SJCRH30 (cell line): ENCODE measurements at places on chromosomes 4 and X.

DNA sequence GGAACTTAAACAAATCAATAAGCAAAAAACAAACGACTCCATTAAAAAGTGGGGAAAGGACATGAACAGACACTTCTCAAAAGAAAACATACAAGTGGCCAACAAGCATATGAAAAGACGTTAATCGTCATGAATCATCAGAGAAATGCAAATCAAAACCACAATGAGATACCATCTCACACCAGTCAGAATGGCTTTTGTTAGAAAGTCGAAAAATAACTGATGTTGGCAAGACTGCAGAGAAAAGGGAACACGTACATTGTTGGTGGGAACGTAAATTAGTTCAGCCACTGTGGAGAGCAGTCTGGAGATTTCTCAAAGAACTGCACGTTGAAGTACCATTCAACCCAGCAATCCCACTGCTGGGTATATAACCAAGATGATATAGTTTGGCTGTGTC is 23.7 kb downstream of the NEUROG2 start:
- H3K4me3 ChIP-seq: no peak overlapping the region
- no peak overlapping the region for H3K27ac ChIP-seq
- DNase-seq: no peak
- peaks cover 1% of the 10 kb centered on the region; the same call in 1 of the 2 replicates for H3K4me1 ChIP-seq
- no peaks in the 10 kb centered on the region for H3K27me3 ChIP-seq

GRCh38 chr4:164807611-164808010 is 53.7 kb downstream of the SMIM31 start:
- no peak overlapping the region for H3K4me3 ChIP-seq
- H3K27ac ChIP-seq: no peak overlapping the region
- peaks cover 10% of the 10 kb centered on the region; the same call in 1 of the 2 replicates for H3K4me1 ChIP-seq

DNA sequence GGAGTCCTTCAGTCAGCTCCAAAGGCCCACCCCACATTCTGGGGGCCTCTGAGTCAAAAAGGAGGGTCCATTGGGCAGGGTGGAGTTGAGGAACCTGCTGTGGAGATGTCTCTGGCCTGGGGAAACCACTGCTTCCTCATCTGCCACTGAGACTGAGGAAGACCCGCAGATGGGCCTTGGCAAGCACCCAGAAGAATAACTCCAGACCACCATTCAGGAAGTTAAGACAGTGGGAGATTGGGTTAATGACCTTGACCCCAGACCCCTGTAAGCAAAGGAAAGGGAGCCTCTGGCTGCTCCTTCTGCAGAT is 8.1 kb upstream of the HSD17B10 start:
- no peaks in the 10 kb centered on the region for H3K4me1 ChIP-seq
- DNase-seq: no peak
- no peak overlapping the region for H3K27ac ChIP-seq
- no peak overlapping the region for H3K4me3 ChIP-seq
- no peaks in the 10 kb centered on the region for H3K36me3 ChIP-seq

- no peaks in the 10 kb centered on the region for H3K36me3 ChIP-seq
- H3K4me3 ChIP-seq: peak overlapping the region; percentile 44
- no peaks in the 10 kb centered on the region for H3K4me1 ChIP-seq
- no peaks in the 10 kb centered on the region for H3K27me3 ChIP-seq
- DNase-seq: peak; percentile 90
Measured at GRCh38 chrX:103464774-103465117, 54.5 kb downstream of the RAB40A start.

GRCh38 chrX:31038575-31039326 is 33.1 kb downstream of the FTHL17 start:
- H3K4me3 ChIP-seq: no peak overlapping the region
- no peaks in the 10 kb centered on the region for H3K36me3 ChIP-seq
- H3K27me3 ChIP-seq: no peaks in the 10 kb centered on the region
- DNase-seq: peak; percentile 42

DNA sequence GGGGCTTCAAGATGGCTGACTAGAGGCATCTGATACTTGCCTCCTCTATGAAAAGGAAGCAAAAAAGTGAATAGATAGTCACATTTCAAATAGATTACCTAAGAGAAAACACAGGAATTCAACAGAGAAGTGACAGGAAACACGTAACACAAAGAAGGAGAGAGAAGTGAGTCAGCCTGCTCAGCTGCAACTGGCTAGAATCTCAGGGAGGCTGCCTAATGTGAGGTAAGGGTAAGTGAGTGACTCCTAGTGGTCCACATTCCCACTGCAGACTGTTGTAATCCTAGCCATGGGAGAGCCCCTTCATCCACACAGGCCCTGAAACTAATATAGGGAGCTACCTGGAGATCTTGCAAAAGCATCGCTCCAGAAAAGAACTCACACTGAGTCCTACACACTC is 179.2 kb downstream of the SLC7A11 start:
- no peak for DNase-seq
- no peaks in the 10 kb centered on the region for H3K36me3 ChIP-seq
- no peaks in the 10 kb centered on the region for H3K27me3 ChIP-seq
- H3K4me3 ChIP-seq: no peak overlapping the region
- no peak overlapping the region for H3K27ac ChIP-seq

DNA sequence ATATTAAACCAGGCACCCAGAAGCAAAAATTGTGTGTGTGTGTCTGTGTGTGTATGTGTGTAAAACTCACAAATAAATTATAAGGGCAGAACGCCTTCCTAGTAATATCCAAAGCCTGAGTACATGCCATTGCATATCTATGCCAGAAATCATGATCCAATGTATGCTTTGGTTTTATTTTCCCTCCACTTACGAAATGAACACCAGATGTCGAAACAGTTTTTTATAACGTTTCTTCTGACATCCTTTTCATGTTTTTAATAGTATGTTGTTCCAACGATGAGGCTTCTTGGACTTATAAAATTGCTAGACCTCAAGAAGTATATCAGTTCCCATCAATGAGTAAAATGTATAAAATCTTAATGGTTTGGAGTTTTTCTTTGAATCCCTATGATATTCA is 55.4 kb downstream of the KCNIP4 start:
- no peak for DNase-seq
- no peaks in the 10 kb centered on the region for H3K4me1 ChIP-seq
- no peak overlapping the region for H3K27ac ChIP-seq
- no peaks in the 10 kb centered on the region for H3K27me3 ChIP-seq
- no peak overlapping the region for H3K4me3 ChIP-seq

GRCh38 chrX:71652405-71652804 is 14.9 kb upstream of the LOC101059915 start:
- no peaks in the 10 kb centered on the region for H3K4me1 ChIP-seq
- H3K36me3 ChIP-seq: no peaks in the 10 kb centered on the region
- H3K27ac ChIP-seq: no peak overlapping the region

- DNase-seq: no peak
- H3K4me1 ChIP-seq: no peaks in the 10 kb centered on the region
- no peak overlapping the region for H3K4me3 ChIP-seq
- H3K27me3 ChIP-seq: no peaks in the 10 kb centered on the region
- no peak overlapping the region for H3K27ac ChIP-seq
Measured at GRCh38 chr4:78754872-78755271, 21.3 kb upstream of the BMP2K start.

DNA sequence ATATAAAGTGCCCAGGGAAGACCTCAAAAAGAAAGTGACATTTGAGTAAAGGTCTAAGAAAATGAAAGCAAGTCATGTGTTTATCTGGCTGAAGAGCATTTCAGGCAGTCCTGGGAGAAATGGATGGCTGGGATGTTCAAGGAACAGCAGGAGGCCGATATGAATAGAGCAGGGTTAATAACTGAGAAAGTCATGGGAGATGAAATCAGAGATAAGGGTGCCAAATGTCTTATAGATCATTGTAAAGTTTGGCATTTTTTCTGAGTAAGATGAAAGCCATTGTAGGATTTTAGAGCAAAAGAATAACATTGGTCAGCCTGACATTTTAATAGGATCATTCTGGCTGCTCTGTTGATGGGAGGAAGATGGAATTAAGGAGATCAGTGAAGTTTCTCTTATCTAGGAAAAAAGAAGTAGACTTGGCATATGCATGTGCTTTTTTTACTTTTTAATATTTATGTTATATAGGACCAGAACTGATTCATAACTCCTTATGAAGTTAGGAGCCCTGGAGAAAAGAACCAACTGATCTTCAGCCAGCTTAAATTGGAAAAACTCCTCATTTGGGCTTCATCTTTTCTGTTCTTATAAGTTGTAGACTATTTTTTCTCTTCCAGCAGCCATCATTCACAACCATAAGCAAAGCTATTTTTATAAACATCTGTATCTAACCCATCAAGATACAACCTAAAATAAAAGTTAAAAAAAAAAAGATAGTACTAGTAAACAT is 18.6 kb downstream of the AIMP1 start:
- H3K27ac ChIP-seq: no peak overlapping the region
- H3K27me3 ChIP-seq: no peaks in the 10 kb centered on the region
- DNase-seq: no peak
- H3K36me3 ChIP-seq: peaks cover 64% of the 10 kb centered on the region

DNA sequence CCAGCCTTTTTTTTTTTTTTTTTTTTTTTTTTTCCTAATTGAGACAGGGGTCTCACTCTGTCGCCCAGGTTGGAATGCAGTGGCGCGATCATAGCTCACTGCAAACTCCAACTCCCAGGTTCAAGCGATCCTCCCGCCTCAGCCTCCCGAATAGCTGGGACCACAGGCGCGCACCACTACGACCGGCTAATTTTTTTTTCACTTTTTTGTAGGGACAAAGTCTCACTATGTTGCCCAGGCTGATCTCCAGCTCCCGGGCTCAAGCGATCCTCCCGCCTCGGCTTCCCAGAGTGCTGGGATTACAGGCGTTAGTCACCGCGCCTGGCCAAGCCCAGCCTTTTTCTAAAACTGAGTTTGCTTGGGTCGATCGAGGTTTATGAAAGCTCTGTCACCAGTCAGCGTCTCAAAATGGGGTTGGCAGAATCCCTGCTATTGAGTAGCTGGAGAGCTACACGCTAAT is 1.3 kb upstream of the OTUD5 start:
- peak overlapping the region; percentile 78 for H3K4me3 ChIP-seq
- peak; percentile 53 for DNase-seq
- H3K36me3 ChIP-seq: no peaks in the 10 kb centered on the region
- peak overlapping the region; percentile 88 for H3K27ac ChIP-seq
- H3K4me1 ChIP-seq: no peaks in the 10 kb centered on the region

- no peak overlapping the region for H3K4me3 ChIP-seq
- DNase-seq: no peak
- peaks cover 5% of the 10 kb centered on the region; the same call in 1 of the 2 replicates for H3K27me3 ChIP-seq
- H3K36me3 ChIP-seq: no peaks in the 10 kb centered on the region
- H3K27ac ChIP-seq: no peak overlapping the region
- no peaks in the 10 kb centered on the region for H3K4me1 ChIP-seq
Measured at GRCh38 chr4:16450031-16450430, 223.8 kb upstream of the TAPT1 start.

DNA sequence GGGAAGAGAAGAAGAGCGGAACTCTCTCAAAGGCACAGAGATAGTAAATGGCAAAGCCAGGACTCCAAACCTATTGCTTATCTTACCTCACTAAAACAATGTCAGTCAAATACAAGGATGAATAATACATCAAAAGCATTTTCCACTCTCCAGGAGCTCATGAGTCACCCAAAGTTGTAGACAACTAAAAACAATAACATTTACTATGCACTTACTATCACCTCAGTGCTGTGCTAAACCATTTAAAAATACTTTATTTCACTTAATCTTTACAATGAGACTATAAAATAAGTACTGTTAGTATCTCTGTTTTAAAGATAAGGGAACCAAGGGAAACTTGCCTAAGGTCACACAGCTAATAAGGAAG is 163.2 kb upstream of the SPANXC start:
- no peaks in the 10 kb centered on the region for H3K36me3 ChIP-seq
- H3K27me3 ChIP-seq: no peaks in the 10 kb centered on the region
- H3K4me1 ChIP-seq: no peaks in the 10 kb centered on the region
- no peak overlapping the region for H3K27ac ChIP-seq
- no peak for DNase-seq

DNA sequence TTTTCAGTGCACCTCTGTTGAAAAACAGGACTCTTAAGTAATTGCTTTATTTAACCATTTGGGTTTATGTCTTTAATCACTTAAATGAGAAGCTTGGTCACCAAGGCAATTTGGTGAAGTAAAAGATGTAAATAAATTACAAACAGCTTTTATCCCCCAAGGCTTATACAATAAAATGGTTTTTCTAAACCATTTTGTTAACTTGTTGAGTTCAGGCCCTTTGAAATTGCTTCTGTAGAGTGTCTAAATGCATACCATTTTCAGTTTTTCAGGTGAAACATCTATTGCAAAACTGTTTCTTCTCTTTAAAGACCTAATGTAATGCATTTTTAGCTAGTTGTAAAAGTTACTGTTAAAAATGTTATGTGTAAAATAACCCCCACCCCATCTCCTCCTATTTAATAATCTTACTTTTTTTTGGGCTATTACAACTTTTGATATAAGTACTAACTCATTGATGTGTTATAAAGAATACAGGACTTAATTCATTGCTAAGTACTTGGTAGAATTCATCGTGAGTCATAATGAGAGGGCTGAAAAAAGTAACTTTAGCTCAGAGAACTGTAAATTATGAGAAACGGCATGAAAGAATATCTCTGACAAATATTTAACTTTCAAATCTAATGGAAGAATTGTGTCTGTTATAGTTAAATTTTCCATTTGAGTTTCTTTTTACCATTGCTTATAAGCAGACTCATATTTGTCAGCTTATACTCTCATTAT is 4.5 kb downstream of the RAPGEF2 start:
- DNase-seq: no peak
- no peak overlapping the region for H3K27ac ChIP-seq
- no peak overlapping the region for H3K4me3 ChIP-seq
- H3K27me3 ChIP-seq: no peaks in the 10 kb centered on the region
- peaks cover 3% of the 10 kb centered on the region; the same call in 1 of the 2 replicates for H3K4me1 ChIP-seq
